ENCODE measurements at places on chromosomes 2 and 18.
A peak's percentile ranks its signal among the peaks of the same experiment; 100 is the strongest.

DNA sequence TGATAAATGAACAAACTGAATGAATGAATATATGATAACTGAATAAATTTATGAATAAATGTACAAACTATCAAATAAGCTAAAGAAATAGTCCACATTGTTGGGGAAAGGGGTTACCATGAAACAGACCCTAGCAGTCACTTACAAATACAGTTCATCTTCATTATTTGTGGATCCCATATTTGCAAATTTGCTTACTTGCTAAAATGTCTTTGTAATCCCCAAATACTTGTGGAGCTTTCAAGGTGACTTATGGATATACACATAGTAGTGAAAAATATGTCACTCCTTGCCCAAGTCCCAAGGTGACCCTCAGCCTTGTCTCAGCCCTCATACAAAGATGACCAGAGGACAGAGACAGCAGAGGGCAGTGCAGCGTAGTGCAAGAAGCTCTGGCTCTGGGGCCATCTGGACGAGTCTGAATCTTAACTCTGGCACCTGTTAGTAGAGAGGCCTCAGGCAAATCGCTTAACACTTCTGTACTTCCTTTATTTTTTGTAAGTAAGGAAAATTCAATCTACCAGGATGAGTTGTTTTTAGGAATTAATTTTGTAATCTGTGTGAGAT, 3.1 kb downstream of the PAIP2B start:
- peak; percentile 90 for DNase-seq

GRCh38 chr18:32238635-32239268, 48.9 kb downstream of the MEP1B start:
- DNase-seq, result peak; percentile 62

GRCh38 chr2:150710041-150710440, 222.6 kb upstream of the RND3 start:
- no peak for DNase-seq

DNA sequence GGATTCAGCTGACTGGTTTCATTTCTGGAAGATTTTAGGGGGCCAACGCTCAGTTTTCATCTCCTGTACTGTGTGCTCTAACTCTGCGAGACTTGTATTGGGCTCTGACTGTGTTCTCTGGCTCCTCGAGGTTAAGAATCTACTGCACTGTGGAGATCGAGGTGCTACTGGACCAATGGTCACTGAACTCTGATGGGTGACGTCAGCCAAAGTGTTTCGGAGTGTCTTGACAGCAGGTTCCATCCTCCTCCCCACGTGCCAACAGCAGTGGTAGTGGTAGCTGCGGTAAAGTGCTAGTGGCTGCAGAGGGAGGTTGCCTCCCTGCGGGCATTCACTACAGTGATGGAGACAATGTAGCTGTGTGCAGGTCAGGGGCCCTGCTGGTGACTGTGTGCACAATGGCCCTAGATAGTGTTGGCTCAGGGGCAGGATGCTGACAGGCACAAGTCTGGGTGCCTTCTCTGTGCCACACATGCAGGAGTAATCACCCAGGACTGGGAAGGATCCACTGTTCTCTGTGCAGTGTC, 705.7 kb upstream of the DDX18 start:
- DNase-seq, result no peak

GRCh38 chr2:178947006-178947405, 102.9 kb downstream of the CCDC141 start:
- no peak for DNase-seq

- no peak for DNase-seq
Measured at GRCh38 chr2:127631997-127632581, 13.9 kb upstream of the GPR17 start.

DNA sequence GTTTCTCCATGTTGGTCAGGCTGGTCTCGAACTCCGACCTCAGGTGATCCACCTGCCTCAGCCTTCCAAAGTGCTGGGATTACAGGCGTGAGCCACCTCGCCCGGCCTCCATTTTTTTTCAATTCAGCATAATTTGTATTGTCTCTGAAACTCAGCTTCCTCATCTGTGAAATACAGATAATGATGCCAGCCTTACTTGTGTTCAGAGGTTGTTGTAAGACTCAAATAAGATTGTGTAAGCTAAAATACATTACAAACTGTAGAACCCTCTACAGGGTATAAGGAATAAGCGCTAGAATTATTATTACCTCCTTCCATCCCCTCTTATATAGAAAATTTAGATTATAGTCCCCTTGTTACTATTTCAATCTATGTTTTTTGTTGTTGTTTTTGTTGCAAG, 24.8 kb upstream of the STARD7 start:
- DNase-seq, result no peak

GRCh38 chr18:63319383-63320122, at the start of gene BCL2:
Gene BCL2 (minus strand): TSS chr18:63319769.
- DNase-seq, result peak; percentile 71

DNA sequence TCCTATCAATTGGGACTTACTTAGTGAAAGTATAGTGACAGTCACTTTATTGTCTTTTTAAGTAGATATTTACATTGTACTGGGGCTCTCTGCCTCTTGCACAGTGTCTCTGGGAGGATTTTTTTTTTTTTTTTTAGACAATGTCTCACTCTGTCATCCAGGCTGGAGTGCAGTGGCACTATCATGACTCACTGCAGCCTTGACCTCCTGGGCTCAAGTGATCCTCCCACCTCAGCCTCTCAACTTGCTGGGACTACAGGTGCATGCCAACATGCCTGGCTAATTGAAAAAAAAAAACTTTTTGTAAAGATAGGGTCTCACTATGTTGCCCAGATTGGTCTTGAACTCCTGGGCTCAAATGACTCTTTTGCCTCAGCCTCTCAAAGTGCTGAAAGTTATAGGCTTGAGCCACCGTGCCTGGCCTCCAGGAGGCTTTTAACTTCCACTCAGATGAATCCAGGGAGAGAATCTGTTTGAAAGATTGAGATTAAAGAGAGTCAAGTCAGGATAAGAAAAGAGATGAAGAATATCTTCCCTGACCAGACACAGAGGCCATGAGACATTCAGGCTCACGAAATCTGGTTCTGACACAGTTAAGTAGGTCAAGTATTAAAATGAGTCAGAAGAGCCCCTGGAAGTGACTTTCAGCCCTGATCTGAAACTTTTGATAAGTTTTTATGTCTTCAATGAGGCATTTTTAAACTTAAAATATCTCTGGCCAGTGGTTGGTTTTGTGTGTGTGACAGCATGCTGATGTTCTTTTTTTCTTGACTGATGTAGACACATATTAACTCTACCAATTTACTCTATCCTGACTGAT, 18.3 kb downstream of the ARHGEF33 start:
- DNase-seq, result no peak

DNA sequence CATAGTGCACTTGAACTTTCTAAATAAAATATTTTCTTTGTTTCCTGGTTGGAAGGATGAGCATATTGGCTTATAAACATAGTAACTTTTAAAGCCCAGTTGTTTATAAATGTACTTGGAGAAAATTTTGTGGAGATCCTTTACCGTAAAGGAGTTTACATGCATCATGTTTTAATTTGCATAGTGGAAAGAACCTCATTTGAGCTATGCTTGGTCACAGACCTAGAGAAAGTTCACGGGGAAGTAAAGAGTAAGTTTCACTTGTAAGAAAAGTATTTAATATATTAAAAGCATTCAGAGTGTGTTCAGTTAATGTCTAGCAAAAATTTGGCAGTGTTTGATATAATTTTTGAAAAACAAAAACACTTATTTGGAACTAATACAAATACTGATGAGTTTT, 45.3 kb downstream of the PIKFYVE start:
- DNase-seq, result no peak

Data from endodermal cell (in vitro differentiated cells).